ENCODE measurements at places on chromosomes 3 and 15.
A peak's percentile ranks its signal among the peaks of the same experiment; 100 is the strongest.

DNA sequence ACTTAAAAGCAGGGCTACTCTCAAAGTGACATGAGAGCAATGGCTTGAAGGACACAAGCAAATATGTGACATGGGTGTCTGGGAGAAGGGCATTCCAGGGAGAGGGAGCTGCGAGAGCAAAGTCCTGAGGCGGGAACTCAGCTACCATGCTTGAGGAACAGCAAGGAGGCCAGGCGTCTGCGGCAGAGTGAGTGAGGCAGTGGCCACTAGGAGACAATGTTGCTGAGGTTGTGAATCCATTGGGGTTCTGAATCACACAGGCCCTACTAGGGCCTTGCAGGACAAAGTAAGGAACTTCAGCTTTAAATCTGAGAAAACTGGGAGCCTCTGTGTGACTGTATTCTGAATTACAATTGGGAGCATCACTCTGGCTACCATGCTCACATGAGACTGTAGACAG, 94.1 kb upstream of the PRICKLE2 start:
- DNase-seq, result peak; percentile 61

GRCh38 chr3:106825962-106826605, 551.2 kb upstream of the CCDC54 start:
- no peak for DNase-seq

DNA sequence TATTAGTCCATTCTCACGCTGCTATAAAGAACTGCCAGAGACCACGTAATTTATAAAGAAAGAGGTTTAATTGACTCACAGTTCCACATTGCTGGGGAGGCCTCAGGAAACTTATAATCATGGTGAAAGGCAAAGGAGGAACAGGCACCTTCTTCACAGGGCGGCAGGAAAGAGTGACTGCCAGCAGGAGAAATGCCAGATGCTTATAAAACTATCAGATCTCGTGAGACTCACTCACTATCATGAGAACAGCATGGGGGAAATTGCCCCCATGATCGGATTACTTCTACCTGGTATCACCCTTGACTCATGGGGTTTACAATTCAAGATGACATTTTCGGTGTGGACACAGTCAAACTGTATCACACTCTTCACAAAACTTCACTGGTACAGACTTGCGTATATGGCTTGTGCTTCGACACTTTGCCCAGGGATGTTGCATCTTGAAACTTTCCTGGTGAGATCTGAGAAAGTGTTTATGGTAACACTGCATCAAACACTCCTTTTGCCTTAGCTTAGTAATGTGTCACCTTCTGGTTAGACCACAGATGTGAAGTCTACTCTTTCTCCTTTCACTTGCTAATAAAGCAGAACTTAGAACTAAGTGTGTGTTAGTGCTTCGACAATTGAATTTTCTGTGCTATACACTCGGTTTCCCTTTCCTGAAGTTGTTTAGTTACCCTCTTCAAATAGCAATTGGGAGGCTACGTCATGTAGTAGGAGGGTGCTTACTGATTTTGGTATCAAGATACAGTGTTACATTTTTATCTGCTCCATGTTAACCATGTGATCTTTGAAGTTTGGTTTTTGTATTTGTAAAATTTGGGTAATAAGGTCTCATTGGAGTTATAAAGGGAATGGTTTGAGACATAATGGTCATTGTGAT, 185.7 kb downstream of the LPP start:
- DNase-seq, result no peak

- no peak for DNase-seq
Measured at GRCh38 chr3:119302697-119303551, 8.7 kb downstream of the ARHGAP31 start.

GRCh38 chr15:52695154-52695553, 16.0 kb upstream of the ATOSA start:
- DNase-seq, result no peak

DNA sequence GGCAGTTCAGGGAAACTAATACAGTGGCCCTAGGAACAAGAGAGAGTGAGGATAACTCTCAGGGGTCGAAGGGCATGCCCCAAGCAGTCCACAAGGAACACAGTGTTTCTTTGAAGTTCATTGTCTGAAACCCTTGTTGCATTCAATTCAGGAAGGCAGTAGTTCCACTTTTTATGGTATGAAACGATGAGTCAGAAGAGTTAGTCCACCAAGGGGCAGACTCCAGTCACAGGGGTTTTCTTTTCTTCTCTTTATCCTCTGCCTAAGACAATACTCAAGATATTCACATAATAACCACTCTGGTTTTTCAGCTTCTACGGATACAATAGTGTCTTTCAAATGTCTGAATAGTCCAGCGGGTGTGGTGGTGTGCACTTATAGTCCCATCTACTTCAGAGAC, 23.7 kb upstream of the TICRR start:
- DNase-seq, result no peak

DNA sequence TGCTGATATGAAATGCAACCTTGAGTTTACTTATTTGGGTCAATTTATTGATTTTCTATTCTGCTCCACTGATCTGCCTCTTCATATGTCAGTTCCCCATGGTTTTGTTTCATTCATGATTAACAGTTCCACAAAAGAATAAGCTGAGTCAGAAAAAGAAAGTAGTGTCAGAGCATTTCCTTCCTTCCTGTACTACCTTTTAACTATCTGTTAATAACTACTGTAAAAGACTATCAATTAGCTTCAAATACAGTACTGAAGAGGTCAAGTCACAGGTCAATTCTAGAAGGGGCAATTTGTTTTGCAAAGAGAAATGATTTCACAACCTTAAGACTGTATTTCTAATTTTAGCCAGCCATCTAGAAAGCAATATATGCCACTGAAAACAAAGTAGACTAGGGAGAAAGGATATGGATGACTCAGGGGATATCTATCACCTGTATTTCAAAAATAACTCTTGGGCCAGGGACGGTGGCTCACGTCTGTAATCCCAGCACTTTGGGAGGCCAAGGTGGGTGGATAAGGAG, 129.5 kb downstream of the TFDP2 start:
- no peak for DNase-seq

DNA sequence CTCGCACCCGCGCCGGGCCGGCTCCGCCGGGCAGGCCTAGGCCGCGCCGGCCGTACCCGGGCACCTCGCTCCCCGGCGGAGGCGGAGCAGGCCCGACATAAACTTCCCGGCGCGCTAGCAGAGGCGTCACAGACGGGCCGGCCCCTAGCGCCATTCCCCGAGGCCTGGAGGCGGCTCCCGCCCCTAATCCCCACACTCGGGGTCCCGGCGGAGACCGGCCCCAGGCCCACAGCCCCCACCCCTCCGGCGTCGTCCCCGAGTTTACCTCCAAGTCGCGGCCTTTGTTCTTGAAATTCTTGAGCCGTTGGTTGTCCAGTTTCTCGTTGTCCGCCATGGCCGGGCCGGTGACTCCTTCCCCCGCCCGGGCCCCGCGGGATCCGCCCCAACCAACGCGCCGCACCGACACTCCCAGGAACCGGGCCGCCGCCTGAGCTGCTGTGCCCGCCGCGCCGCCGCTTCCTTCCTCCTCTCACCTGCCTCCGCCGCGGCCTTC, 376 bp downstream of the KPNA4 start:
- DNase-seq, result no peak

GRCh38 chr3:161409858-161410257, 38.5 kb upstream of the SPTSSB start:
- no peak for DNase-seq

DNA sequence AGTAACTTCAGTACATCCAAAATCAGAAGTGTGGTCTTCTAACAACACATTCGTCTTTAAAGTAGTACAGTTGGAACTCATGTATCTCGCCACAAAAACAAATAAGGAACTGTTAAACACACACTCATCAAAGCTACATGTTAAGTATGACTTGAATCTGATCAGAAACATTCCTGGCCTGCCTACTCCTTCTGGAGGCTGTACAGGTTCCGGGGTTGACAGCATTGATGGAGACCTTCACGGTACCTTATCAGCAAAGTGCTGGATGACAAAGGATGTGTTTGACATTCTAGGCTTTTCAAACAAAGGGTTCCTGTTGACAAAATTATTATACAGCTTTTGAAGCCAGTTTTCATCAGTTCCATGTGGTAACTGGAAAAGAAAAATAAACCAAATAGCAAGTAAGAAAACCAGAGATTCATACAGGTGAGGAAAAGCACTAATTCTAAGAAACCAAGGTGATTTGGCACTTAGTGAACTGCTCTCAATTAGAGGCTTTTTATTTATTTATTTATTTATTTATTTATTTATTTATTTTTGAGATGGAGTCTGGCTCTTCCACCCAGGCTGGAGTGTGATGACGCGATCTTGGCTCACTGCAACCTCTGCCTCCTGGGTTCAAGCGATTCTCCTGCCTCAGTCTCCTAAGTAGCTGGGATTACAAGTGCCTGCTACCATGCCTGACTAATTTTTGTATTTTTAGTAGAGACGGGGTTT, 44.3 kb downstream of the MYO5C start:
- DNase-seq, result no peak

GRCh38 chr3:134877788-134878187, 82.7 kb downstream of the EPHB1 start:
- DNase-seq, result no peak

DNA sequence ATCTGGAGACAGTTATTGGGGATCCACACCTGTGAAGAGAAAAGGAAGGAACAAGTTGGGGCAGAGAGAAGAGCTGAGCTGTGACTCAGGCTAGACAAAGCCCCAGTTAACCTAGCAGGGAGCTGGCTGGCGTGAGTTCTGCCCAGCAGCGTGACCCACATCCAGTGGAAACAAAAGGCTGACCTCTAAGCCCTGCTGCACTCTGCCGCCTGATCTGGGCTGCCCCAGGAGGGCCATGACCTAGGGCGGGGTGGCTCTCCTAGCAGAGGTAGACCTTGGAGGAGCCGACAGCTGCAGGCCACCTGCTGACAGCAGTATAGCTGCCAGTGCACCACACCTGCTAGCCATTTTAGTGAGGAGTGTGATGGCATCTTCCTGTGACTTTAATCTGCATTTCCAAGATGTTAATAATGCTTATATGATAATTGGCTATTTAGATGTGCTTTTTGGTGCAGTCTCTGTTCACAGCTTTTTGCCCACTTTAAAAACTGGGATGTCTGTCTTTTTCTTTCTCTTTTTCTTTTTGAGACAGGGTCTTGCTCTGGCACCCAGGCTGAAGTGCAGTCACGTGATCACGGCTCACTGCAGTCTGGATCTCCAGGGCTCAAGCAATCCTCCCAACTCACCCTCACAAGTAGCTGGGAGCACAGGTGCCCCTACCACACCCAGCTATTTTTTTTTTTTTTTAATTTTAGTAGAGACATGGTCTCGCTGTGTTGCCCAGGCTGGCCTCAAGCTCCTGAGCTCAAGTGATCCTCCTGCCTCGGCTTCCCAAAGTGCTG, 78.1 kb downstream of the LSM3 start:
- no peak for DNase-seq

- no peak for DNase-seq
Measured at GRCh38 chr3:15470261-15470660, 42.9 kb downstream of the EAF1 start.

DNA sequence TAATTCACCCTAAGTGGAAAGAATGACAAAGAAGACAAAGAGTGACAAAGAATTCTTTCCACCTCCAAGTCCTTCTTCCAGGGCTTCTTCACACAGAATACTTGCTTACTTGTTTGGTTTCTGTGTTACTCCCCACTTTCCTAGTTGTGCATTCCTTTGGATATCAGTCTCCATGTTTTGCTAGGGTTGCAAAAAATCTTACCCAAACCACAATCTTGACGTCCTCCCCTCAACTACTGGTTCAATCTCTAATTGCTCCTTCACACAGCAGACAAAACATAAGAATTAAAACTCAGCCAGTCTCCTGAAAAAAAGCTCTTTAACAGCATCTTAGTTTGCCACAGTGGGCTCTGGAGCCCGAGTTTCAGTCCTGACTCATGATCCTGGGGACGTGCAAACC, 297.6 kb upstream of the CHRNA7 start:
- DNase-seq, result no peak

DNA sequence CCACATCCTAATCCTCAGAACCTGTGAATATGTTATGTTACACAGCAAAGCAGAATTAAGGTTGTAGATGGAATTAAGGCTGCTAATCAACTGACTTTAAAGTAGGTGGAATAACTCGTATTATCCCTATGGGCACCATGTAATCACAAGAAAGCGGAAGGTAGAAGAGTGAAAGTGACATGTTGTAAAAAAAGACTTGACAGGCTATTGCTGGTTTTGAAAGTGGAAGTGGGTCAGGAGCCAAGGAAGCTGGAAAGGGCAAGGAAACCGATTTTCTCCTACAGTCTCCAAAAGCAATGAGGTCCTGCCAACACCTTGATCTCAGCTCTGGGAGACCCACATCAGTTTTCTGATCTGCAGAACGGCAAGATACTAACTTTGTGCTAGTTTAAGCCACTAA, 6.6 kb downstream of the TP63 start:
- DNase-seq, result no peak

- DNase-seq, result no peak
Measured at GRCh38 chr3:124413989-124414598, 316.2 kb upstream of the UMPS start.

- DNase-seq, result no peak
Measured at GRCh38 chr3:136910697-136911096, 47.1 kb upstream of the IL20RB start.

GRCh38 chr15:79193103-79193502, 89.4 kb upstream of the ANKRD34C start:
- no peak for DNase-seq

DNA sequence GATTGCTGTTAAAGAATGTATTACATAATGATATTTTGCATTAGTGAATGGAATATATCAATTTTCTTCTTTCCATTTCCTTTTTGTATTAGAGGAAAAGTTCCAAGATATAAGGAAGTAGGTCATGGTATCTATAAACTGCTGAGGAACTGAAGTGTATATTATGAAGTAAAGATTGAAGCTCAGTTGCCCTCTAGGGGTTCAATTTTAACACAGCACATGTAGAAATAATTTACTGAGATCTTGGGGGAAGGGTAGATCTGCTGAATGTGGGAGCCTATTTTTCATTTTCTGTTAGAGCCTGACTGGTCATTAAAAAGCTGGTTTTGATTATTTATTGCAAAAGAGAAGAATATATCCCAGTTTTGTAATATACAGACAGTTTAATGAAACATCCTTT, 45.2 kb downstream of the CMC1 start:
- DNase-seq, result no peak

DNA sequence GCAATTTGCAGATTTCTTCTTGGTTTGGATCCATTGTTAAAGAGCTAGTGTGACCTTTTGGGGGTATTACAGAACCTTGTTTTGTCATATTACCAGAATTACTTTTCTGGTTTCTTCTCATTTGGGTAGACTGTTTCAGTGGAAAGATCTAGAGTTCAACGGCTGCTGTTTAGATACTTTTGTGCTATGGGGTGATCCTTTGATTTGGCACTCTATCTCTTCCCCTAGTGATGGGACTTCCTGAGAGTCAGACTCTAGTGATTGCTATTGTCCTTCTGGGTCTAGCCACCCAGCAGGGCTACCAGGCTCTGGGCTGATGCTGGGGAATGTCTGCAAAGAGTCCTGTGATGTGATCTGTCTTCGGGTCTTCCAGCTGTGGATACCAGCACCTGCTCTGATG, 46.3 kb upstream of the GADL1 start:
- DNase-seq, result no peak

DNA sequence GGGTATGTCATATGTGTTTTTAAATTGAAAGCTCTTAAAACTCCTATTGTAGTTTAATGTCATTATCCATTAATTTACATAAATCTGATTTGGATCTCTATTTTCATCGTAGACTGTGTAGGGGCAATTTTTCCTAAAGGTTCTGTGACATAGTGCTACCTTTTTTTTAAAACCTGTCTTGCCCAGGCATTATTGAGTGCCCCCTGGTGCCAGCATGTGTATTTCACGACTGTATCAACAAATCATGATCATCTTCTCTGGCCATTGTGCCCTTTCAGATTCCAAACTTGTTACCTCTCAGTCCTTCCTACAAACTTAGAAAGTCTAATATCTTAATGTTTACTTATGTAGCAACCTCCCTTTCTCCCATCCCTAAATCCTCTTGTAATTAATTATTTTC, 97.2 kb upstream of the FLNB start:
- DNase-seq, result no peak
